Kidney tubule cell (primary cell): ENCODE measurements at places on chromosomes 1 and 21.

- no peak for DNase-seq
These were observed 69.3 kb downstream of the EPB41 start for GRCh38 chr1:28983509-28984310.

DNA sequence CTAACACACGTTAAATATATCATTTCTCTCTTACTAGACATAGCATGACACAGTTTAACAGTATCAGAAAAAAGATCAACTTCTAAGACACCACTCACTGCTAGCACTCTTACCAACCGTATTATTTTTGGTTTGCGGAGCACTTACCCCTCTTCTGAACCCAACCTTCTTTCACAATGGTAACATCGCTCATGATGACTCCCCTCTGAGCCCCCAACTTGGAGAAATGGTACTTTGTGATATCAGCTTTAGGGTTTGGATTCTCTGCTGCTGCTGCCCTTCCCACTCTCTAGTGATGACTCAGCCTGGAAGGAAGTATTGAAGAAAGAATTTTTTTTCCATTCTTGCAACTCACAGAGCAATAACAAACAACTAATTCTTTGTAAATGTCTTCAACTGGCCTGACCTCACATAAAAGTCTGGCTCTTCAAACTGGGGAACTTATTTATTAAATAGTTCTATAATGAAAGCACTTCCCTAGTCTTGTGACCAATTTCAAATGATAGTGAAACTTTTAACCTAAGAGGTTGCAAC is 7.0 kb downstream of the AKT3 start:
- DNase-seq = peak; percentile 60

DNA sequence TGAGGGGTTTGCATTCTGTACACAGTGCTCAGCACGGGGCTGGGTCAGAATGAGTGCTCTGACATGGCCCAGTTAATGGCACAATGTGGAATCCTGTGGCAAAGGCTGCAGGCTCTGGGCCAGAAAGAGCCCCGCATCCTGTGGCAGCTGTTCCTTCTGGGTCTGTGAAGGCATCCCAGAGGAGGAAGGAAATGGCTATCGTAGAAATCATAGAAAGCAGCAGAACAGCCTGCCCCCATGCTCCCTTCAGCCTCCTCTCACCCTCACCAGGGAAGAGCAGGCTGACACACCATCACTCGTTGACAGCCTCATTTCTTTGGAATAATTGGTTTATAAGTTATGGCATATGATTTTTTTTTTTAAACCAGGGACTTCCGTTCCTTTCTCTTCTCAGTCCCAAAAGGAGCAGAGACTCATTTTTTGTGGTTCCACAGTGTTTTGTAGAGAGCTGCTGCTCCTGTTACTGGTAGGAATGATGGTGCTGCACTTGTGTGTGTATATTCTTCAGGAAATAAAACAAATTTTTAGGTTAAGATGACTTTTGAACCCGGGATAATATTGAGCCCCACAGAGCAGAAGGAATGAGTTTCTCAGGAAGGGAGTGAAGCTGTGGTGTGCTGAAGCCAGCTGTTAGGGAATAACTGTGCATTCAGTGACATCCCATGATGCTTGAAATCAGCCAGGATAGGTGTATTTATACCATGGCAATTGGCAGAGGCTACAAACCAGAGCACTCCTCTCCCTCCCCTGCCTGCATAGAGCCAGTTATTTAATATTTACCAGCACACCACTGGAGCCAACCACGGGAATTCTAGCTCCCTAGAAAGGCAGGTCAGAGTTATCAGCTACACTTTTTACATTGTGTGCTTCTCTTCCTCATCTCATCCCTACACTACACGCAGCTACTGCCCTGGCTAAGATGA is 32.0 kb downstream of the PLXNA2 start:
- DNase-seq = peak; percentile 17

DNA sequence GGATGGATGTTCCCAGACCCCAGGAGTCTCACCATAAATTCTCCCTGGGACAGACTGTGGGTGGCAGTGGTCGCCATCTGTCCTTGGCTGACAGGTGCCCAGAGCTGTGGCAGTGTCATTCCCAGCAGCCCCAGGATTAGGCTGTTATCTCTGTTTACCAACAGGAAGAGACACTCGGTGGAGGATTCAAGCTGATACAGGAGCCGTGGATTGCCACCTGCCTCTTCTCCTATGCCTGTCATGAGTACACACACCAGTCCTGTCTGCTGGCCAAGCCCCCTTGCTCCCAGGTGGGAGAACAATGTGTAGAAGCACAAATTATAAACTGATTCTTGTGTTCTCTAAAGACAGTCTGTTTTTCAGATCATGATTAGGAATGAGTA is 152.6 kb downstream of the ETS2 start:
- no peak for DNase-seq

DNA sequence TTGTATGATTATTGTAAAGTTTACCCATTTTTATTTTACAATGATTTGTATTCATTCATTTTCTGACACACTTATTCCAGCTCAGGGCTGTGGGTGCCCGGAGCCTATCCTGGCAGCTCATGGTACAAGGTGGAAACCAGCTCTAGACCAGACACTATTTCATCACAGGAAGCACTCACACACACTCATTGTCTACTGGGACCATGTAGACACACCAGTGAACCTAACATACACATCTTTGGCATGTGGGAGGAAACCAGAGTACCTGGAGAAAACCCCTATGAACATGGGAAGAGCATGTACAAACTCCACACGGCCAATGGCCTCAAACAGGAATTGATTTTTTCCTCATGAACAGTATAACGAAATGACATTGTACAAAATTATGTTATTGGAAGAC is 2.4 kb downstream of the DTL start:
- DNase-seq = peak; percentile 25

DNA sequence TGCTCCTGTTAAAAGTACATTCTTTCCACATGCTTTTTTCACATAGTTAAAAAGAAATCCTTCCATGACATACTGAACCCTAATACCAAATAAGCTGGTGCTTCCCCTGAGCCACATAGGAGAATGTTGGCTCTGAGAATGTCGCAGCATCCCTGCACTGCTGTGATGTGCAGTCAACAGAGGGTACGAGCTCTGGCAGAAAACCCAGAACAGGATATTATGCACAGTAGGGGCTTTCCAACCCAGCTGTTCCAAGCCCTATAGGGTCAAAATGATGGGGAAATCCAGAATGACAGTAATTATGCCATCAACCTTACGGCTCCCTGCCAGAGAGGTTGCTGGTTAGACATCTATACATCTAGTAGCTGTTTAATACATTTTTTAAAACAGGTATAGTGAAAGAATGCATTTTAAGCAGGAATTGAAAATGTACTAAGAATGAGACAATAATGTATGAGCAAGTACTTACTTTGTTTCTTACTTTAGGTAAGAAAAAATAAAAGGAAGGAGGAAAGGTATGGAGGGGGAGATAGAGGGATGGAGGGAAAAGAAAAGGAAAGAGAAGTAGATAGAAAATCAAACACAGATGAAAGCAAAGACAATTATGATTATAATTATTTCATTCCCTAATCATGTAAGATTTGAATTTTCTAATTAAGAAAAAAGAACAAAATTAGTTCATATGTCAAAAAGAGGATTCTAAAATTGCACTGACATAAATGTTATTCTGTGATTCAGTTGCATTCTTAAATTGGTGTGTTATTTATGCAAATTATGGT is 126.0 kb downstream of the NR5A2 start:
- DNase-seq = no peak

- no peak for DNase-seq
These were observed 157.9 kb upstream of the CTTNBP2NL start for GRCh38 chr1:112237983-112238545.

GRCh38 chr1:2229911-2230731 is 2.0 kb downstream of the SKI start:
- DNase-seq = peak; percentile 49

DNA sequence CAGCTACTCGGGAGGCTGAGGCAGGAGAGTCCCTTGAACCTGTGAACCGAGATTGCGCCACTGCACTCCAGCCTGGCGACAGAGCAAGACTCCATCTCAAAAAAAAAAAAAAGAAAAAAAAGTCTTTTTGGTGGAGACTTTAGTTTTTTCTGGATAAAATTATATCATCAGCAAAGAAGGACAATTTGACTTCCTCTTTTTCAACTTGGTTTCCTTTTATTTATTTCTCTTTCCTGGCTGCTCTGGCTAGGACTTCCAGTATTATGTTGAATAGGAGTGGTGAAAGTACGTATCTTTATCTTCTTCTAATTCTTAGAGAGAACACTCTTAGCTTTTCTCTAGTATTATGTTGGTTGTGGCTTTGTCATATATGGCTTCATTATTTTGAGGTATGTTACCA is 130.8 kb downstream of the PCBP3 start:
- no peak for DNase-seq

- DNase-seq = no peak
These were observed 7.5 kb upstream of the YBX1 start for GRCh38 chr1:42674682-42675081.

GRCh38 chr1:190436615-190437014 is 41.0 kb downstream of the BRINP3 start:
- DNase-seq = peak; percentile 34

GRCh38 chr1:1781526-1781903 is 3.2 kb upstream of the NADK start:
- no peak for DNase-seq

DNA sequence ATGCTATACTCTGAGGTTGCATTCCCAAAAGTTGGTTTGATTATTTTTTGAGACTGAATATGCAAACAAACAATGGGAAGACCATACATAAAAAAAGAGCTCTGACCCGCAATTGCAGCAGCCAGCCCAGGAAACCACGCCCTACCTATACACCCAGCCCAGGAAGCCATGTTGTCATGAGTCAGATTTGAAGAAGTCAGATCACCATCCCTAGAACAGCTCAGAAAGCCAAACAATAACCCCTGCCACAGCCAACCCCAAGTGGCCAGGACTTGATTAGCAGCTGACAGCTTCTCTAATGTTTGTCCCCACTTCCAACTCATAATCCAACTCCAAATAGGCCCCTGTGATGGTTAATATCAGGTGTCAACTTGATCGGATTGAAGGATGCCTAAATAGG is 621.9 kb downstream of the NPHP4 start:
- no peak for DNase-seq

GRCh38 chr1:234605983-234606783 is 3.8 kb downstream of the IRF2BP2 start:
- peak; percentile 60 for DNase-seq

DNA sequence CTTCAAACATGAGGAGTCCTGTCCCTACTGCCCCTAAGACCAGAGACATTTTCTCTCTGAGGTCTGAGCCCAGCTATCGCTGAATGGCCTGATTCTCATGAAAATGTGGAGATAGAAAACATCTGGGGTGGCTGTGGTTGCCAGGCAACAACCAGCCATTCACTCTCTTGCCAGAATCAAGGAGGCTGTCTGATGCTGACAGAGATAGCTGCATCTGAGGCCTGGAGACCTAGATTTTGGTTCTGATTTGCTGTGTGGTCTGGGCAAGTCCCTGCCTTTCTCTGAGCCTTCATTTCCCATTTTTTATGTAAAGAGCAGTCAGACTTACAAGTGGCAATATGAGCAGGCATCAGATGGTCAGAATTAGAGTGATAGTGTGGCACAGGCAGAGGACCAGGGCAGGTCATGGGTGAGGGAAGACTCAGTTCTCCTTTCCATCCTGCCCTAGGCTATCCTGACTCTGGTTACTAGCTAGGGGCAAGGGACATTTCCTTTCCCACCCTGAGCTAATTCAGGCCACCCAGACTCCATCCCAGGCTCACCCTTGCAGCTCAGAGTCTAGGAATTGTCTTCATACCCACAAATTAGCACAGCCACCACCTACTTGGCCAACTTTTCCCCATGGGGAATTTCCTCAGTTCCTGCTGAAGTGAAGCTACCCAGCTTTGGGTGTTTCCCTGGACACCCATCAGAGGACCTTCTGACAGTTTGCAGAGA is 20.0 kb upstream of the RNF19B start:
- DNase-seq = no peak

DNA sequence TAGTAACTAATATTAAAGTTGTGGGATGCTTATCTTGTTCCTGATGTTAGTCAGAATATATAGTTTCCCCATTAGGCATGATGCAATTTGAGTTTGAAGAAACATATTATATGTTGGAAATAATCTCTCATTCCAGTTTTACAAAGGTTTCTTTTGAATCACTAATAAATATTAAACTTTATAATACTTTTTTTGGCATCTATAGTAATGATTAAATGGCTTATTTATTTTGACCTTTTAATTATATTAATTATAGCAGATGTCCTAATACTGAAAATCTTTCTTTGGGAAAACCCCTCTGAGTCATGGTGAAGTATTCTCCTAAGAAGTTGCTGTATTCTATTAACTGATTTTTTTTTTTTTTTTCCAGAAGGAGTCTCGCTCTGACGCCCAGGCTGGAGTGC is 28.5 kb upstream of the PTGS2 start:
- DNase-seq = peak; percentile 67

DNA sequence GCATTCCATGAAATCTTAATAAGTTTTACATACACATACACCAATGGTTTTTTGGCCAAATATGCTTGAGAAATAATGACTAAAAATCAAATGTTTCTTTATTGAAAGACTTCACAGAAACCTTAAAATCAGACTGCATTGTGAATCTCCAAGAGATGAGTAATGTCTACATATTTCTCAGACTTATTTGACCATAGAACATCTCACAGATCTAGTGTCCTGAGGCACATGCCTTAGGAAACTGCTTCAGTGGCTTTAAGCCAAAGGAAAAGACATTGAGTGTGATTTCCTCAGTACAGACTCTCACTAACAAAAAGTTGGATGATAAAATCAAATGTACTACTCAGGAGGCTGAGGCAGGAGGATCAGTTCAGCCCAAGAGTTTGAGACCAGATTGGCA is 6.2 kb upstream of the C1orf105 start:
- peak; percentile 65 for DNase-seq

DNA sequence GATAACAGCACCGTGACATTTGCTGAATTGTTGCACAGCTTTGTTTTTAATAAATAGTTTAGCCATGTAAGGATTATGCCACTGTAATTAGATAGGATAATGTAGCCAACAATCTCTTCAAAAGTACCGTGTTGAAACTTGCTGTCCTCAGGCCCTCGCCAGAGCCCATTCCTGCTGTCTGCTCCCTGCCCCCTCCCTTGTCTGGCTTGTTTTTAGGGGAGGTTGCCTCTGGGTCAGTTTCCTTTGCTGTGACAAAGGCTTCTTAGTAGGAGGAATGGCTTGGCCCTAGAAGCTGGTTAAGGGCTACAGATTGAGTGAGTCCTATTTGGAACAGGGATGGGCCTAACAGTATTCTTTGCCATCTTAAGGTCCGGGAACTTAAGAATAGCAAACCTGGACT is 107.9 kb downstream of the LMO4 start:
- no peak for DNase-seq

GRCh38 chr1:223714849-223715603 is 2.7 kb downstream of the CAPN2 start:
- peak; percentile 92 for DNase-seq
